ENCODE measurements at places on chromosomes 5 and 9.

- DNase-seq = no peak
Measured at GRCh38 chr5:19790829-19791466, 197.1 kb downstream of the CDH18 start.

- no peak for DNase-seq
Measured at GRCh38 chr5:134614450-134615085, 18.1 kb downstream of the SAR1B start.

DNA sequence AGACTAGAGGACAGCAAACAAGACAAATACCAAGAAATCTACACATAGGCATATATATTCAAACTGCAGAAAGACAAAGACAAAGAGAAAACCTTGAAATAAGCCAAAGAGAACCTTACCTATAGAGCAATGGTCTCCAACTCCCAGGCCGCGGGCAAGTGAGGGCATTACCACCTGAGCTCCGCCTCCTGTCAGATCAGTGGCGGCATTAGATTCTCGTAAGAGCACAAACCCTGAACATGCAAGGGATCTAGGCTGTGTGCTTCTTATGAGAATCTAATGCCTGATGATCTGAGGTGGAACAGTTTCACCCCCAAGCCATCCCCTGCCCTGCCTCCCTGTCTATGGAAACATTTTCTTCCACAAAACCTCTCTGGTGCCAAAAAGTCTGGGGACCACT lies 101.0 kb upstream of the MRPS30 start:
- DNase-seq = no peak

DNA sequence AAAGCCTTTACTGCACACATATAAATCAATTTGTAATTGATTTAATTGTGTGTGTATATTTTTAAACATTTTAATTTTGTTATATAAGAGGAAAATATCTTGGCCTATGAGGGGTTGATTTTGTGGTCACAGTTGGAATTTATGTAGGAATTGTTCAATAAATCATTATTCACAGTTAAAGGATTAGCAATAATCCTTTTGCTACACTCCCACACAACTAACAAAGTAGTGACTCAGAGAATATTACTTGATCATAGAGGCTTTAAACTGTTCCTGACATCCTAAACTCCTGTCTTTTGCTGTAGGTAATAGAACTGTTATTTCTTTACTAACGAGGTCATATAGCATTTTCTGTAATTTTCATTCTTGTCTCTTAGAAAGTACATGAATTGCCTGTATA lies 95.5 kb downstream of the ZCCHC7 start:
- DNase-seq = no peak

- no peak for DNase-seq
Measured at GRCh38 chr9:99557816-99558215, 263.9 kb upstream of the NR4A3 start.

GRCh38 chr5:123186771-123187170 lies 97.7 kb downstream of the PRDM6 start:
- DNase-seq = no peak

GRCh38 chr5:132423438-132423898 lies 54.0 kb downstream of the SLC22A5 start:
- no peak for DNase-seq

DNA sequence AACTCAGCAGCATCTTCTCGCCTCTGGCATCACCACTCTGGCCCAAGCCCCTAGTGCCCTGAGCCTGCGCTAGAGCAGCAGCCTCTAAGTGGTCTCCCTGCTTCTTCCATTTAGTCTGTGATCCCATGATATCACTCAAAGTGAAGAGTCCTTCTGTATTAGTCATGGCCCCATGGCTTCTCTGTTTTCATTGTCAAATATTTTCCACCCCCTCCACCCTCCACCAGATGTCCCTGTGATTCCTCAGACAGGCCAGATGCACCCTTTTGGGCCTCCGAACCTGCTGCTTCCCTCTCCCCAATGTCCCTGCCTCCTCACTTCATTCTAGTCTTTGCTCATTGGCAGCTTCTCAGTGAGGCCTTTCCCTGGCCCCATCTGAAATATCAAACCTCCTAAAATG lies 299.2 kb downstream of the SPOCK1 start:
- no peak for DNase-seq

GRCh38 chr5:59798862-59799667 lies 94.5 kb downstream of the PDE4D start:
- no peak for DNase-seq

GRCh38 chr5:61409568-61409967 lies 77.5 kb downstream of the ZSWIM6 start:
- no peak for DNase-seq

- DNase-seq = no peak
Measured at GRCh38 chr5:102911973-102912372, 156.9 kb downstream of the PAM start.

GRCh38 chr9:133519693-133520092 lies 5.1 kb downstream of the MYMK start:
- no peak for DNase-seq

DNA sequence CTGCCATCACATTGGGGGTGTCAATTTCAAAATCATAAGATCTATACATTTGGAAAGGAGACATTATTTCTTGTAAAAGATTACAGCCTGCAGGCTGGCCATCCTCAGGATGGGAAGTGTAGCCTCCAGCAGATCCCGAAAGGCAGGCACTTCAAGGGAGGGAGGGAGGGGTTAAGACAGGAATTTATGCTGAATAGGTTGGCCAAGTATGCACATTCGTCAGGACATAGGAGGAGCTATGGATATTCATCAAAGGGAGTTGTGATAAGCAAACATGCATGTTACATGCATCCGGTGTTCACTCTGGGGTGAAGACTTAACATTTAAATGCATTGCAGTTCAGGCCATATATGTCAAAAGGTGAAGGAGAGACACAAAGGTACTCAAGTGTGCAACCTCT lies 119.4 kb downstream of the CEP120 start:
- DNase-seq = no peak

DNA sequence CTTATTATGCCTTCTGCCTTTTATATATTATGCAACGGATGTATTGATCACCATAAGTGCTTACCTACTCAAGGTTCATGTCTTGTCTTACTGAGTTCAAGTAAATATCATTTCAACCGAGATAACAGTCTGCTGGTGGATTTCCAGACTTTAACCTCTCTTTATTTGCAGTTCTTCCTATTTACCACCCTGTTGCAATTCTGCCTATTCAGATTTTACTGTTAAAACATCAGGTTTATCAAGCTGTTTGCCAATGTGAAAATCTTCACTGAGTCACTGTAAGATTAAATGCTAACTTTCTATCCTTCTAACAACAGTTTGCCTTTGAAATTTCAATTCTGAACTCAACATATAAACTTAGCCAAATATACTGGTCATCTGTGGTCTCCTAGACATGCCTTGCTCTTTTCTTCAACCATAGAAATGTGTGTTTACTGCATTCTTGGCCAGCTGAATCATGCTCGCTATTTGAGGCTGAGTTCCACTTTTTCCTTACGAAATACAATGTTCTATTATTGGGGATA lies 471.7 kb upstream of the RORB start:
- no peak for DNase-seq

DNA sequence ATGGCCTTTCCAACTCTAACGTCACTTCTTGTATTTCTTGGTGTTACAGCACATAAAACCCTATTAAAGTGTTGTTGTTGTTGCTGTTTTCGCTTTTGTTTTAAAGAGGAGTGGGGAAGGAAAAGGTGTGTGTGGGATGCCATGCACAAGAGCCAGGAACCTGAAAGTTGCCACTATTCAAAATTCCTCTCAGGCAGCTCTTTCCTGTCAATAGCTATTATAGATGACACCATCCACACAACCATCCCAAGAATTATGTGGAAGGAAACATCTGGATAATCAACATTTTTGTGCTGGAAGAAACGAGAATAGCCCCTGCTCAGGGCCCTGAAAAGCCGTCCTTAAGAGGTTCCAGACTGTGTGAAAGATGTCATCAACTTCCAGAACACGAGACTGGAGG lies 79.3 kb downstream of the SHB start:
- DNase-seq = no peak

DNA sequence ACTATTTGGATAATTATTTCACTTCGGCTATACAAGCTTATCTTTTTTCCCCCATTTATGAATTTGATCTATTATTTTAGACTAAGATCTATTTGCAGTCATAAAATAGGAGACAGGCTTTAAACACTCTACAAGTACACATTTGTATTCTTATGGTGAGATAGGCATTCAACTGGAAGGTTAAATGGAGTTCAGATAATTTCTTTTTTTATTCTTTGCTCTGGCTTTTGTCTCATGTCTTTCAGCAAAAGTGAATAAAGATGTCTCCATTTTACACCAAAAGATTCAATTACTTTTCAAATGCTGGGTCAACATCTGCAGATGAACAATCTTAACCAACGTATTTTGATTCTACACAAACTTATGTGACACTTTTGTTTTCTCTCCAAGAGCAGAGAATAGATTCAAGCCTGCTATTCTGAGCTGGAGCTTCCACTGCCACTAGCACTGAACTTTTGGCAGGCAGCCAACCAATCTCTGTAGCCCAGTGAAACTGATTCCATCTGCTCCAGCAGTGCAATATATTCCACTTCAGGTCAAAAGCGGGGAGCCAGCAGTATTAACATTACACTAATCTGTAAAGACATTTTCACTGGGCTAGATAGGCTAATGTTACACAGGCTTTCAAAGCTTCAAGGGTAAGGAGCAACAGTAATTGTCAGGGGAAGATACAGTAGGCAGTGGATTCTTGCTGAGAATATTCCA lies 452.0 kb upstream of the ZNF608 start:
- no peak for DNase-seq

DNA sequence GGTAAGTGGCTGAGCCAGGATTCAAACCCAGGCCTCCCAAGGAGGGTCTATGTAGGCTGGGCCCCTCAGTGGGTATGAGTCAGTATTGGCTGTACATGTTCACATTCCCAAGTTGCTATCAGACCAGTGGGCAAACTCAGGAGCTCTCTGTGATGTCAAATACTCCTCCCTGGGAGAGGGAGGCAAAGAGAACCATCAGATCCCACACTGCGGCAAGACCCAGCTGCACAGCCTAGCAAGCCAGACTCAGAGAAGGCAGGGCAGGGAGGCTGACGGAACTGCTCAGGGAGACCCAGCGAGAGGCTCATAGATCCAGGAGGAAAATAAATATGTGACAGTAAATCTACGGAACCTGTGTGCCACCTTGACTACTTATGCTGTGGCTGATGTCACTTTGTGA lies 42.6 kb upstream of the SAP30L start:
- DNase-seq = no peak

DNA sequence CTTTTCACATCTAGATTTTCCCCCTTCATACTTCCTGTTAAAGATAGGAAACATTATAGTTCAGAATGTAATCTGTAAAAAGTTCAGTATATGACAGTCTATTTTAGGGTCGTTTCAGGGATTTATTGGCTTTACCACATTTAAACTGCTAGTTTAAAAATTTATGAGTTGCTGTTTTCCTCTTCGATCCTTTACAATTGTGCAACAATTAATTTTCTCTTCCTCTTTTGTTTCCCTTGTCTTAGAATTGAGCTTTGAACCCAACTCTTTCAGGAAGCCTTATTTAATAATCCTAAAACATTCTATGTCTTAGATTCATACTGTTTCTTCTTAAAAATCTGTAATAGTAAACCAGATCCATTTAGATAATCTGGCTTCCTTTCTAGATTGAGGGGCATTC lies 16.4 kb downstream of the ZSWIM6 start:
- DNase-seq = no peak

- DNase-seq = no peak
Measured at GRCh38 chr5:51043745-51044144, 339.5 kb upstream of the ISL1 start.

DNA sequence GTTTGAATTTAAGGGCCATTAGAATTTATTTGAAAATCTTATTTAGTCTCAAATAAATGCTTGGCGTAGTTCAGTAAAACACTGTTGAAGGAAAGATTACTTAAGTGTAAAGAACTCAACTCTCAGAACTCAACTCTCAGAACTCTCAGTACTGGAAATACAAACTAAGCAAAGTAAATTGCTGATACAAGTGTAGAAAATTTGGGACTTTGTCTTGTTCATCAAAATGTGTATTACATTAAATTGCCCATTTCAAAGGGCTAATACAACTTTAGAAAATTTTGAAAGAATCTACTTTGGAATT lies 99.4 kb downstream of the CSNK1G3 start:
- DNase-seq = no peak

DNA sequence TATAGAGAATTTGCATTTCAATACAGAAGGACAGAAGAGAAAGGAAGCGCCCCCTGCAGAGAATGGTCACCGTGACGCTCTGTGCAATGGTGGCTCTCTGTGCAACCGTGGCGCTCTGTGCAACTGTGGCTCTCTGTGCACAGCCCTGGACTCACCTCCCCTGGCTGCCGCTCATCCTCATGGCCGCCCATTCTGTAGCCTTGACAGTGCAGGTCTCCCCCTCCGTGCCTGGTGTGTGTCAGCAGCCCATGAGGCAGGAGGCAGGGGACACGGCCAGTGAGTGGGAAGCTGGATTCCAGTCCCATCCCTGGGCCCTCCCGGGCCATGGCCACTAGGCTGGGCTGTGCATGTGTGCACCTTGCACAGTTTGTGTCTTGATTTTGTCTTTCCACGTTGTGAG lies 12.0 kb downstream of the EXOC3 start:
- no peak for DNase-seq

DNA sequence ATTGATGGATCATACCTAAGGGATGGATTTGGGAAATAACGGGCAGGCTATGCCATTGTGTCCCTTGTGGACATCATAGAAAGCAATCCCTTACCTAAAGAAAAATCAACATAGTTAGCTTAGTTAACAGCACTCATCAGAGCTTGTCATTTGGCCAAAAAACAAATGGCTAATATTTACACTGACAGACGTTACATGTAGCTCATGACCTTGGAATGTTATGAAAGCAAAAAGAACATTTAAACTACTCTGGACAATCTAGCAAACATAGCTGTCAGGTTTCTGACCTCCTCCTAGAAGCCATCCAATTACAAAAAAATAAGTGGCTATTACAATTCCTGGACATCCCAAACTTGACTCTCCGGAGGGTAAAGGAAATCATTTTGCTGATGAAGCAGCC lies 23.8 kb downstream of the TMEM232 start:
- no peak for DNase-seq

GRCh38 chr5:30845194-30845593 lies 348.3 kb upstream of the CDH6 start:
- DNase-seq = no peak

- no peak for DNase-seq
Measured at GRCh38 chr5:15627109-15627508, 127.1 kb downstream of the FBXL7 start.

DNA sequence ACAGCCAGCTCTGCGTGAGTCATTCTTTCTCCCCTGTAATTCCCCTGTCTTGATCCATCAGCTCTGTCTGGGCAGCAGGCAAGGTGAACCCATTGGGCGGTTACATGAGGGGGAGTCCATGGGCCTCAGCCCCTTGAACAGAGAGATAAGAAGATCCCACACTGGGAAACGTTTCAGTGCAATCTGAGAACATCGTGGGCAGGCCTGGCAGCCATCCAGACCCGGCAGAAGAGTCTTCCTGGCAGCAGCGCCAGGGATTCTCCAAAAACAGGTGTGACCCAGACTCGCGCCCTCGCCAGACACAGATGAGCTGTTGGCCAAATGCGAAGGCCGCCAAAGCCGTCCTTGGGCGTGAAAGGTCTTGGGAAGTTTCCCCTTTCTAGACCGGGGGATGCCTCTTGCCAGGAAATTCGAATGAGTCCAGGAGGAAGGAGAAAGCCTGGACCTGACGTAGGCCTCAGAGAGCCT lies 6.4 kb upstream of the SLC12A7 start:
- DNase-seq = no peak

GRCh38 chr9:77800924-77801551 lies 152.9 kb upstream of the GNA14 start:
- DNase-seq = no peak
